Right kidney (tissue), 9 donors: ENCODE measurements at places on chromosomes 4 and X.

DNA sequence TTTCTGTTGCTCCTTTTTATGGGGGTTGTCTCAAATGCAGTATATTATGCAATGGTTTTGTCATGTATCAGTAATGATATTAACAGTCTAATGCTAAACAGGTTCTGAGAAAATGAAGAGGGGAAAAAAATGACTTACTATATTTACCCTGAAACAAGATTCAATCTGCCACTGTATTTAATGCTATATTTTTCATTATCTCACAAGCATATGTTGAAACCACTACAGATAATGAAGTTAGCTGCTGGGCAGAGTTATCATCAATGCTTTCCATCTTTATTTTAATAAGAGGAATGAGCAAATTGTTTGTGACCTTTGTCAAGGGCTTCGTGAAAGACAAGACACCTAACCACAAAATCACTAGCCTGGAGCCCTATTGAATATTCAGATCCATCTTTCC lies 32.6 kb upstream of the NAA11 start:
- no peak for DNase-seq

DNA sequence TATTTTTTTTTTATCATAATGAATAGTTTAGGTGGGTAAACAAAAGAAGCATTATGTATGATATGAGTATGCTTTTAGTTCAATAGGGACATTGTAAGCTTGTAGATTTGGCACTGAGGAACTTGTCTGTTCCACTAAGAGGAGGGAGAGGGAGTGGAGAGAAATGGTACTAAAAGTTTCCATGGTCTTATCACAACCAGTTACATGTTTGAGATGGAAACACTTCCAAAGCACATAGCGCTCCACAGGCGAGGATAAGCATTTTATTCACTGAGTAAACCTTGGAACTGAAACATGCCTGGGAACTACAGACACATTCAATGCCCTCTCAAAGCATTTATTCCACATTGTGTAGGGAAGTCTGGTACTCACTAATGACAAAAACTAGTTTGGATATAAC lies 15.5 kb downstream of the MYOZ2 start:
- DNase-seq = no peak

DNA sequence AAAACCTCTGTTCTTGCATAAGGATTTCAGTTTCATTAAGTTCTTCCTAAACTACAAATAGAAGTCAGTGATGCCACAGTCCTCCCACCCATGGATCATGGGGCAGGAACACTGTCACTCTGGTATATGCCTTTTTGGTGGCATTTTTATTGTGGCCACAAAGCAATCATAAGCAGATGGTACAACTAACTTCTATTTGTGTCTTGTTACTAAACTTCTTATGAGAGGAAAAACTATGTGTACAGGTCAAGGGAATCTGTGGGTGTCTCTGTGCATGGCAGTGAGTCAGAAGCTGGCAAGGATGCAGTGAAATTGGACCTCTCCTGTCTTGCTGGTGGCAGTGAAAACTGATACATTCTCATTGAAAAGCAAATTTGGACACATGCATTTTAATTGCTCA lies 245.0 kb upstream of the GPC4 start:
- no peak for DNase-seq

DNA sequence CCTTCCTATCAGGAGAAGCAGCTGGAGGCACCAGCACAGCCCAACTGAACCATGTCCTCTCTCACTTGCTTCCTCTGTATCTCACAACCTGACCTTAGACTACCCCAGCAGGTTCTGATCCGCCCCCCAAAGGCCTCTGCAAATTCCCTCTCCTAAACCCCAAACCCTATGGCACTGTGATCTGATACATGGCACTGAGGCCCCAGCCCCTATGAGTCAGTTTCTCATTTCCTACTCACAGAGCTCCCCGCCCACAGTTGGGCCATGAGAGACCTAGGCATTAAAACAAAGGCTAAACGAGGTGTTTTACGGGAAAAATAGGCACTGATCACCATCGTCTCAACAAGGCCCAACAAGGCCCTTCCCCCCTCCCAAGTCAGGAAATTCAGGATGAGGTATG lies 19.1 kb downstream of the SASH3 start:
- no peak for DNase-seq

DNA sequence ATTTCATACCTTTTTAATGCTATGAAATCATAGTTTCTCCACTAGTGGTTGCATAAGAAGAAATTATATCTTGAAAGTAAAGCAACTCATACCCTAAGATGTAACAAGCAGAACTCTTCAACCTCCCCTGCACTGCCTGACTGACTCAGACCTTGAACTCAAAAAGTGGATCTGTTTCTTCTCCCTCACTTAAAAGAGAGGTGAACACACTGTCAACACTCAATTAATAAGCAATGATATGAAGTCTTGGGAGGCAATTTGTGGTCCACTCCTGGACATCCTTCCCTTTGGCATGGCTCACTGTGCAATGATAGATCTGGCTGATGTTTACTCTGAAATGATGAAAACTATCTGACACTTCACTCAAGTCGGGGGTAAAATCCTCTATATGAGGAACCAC lies 282.0 kb upstream of the DKK2 start:
- DNase-seq = no peak
